ENCODE measurements at places on chromosomes 11 and 22.

DNA sequence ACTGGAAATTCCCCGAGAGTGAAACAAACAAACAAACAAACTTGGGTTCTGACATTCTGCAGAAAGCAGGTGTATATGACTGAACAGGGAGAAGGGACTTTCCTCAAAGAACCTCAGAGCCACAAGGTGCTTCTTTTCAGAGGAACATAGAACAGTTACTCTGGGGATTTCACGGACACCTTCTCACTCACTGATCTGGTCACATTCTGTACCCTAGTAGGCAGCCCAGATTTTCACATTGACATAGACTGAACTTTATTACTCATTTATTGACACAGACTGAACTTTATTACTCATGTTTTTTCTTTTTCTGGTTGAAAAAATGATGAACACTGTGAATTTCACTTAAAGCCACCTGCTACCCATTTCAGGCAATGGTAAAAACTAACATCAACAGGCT, 263.0 kb downstream of the OPCML start:
- no peak for DNase-seq

GRCh38 chr11:6900327-6900999, 8.2 kb upstream of the OR2D2 start:
- DNase-seq: no peak

- DNase-seq: no peak
Measured at GRCh38 chr11:70833011-70833410, 419.4 kb downstream of the SHANK2 start.

- DNase-seq: no peak
Measured at GRCh38 chr22:41676134-41676533, 12.5 kb downstream of the SNU13 start.

DNA sequence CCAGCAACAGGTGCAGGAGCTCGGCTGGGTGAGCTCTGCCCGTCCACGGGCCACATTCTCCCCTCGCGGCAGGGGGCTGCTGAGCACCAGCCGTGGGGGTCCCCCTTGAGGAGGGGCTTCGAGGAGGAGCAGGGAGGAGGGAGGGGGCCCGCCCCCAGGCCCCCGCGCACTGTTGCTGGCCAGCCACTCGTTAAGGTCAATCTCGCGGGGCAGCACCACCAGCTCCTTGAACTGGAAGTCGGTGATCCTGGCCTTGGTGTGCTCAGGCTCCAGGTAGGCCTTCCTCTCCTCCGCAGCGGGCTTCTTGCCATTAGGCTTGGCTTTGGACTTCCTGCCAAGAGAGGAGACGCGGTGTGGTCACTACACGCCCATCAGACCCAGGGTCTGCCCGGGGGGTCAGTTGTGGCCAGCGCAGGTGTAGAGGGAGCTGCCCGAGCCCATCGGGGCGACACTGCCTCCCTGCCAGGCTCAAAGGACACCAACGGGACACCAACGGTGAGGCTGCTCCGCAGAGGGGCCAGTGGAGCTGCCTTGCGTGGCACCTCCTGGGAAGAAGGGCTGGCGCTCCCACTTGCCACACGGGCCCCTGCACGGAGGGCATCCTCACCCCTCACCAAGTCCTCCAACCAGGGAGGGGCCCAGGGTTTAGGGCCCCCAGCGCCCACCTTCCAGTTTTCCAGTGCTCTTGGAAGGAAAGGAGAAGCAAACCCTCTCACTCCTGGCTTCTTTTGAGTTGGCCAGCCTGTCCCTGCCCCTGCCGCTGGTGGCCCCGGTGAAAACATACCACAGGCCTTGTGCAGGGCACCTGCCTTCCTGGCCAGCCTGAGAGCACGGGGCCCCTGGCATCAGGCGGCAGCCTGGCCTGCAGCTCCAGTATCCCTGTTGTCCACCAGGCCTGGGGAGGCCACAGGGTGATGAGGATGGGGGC, 5.8 kb downstream of the MOB2 start:
- DNase-seq: no peak

DNA sequence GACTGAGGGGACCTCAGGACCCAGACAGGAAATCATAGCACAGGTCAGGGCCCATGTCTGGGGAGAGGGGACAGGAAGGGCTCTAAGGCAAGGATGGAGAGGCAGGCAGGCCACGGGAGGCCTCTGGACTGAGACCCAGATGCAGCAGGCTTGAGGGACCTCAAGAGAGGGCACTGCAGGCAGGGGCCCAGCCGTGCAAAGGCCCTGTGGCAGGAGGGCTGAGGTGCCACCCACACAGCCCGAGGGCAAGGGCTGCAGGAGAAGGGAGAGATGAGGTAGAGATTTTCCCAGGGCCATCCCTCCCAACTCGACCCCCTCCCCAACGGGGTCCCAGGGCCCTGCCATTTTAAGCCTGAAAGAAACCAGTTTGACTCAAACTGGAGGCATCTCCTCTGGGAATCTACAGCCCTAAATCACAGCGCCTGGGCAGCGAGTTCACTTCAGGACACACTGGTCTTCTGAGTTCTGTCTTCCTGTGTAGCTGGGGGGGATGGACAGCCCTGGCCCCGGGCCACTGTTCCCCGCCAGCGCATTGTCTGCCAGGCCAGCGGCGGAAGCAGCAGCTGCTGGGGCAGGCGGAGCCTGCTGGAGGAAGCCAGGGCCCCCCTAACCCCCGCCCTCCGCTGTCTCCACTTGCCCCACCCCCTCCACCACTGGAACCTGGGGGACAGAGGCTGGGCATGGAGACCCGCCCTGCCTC, 20.3 kb upstream of the WNT7B start:
- no peak for DNase-seq

DNA sequence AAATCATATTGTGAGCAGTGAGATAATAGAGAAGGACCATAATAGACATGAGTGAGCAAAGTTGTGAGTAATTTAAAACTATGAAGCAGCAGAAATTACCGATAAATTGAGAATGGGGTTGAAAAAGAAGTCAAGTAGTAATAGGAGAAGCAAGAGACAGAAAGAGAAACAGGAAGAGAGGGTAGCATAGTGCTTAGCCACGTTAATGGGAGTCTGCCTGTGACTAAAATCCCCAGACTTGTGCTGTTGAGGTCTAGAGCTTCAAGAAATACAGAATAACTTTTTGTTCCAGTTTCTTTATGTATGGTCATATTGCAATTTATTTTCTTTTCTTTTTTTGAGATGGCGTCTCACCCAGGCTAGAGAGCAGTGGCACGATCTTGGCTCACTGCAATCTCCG, 368.7 kb downstream of the METTL15 start:
- DNase-seq: no peak

DNA sequence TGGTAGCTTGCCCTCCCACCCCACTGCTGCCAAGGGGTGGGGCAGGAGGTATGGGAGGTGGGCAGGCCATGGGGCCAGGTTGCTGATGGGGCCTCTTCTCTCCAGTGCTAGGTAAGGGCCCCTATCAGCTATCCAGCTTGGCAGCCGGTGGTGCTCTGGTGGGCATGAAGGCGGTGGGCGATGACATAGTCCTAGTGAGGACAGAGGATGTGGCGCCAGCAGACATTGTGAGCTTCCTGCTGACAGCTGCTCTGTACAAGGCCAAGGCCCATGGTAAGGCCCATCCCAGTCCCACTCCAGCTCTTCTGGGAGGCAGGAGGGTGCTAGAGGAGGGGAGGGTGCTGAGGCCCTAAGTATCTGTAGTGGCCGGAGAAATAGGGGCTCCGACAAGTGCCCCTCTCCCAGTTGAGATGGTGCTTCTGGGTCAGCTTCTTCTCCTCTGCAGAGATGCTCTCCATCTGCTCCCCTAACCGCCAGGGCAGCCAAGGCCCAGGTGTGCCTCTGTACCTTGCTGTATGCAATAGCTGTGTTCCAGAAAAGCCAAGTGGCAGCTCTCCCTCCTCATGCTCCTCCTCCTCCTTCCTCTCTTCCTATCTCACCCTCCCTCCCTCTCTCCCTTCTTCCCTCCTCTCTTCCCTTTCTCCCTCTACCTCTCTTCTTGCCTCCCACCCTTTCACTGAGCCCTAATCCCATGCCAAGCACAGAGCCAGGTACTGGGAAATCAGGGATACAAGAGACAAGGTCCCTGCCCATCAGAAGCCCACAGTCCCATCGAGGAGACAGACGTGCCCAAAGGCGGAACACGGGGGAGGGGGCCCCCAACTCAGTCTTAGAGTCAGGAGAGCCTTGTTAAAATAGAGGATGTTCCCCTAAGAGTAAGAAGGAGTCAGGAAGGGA, 55.3 kb downstream of the OTOG start:
- no peak for DNase-seq

DNA sequence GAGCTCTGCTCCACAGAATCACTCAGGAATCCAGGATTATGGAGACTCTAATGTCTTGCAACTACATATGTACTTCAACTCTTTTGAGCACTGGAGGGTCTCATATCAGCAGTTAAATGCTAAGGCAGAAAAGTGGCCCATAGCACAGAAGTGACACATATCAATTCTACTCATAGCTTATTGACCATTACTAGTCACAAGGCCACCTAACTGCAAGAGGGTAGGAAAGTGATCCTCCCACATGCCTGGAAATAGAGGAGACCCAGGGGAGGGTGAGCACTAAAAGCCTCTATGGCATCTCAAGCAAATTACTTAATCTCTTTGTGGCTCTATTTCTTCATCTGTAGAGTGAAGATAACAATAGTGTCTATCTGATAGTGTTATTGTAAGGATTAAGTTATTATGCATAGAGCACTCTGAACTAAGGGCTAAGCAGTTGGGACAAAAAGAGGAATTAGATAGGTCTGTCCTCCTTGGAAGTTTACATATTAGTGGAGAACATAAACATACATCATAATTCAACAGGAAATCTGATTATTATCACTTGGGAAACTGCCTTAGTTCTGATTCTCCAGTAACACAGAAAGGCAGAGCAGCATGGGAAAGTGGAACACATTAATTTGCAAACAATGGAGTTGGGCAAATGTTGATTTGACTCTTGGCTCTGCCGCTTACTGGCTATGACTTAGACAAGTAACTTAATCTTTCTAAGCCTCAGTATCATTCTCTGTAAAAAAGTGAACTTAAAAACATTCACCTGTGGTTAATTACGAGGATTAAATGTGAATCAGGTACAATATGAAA, 25.1 kb upstream of the USP47 start:
- no peak for DNase-seq

- DNase-seq: no peak
Measured at GRCh38 chr11:86737737-86738136, 62.6 kb upstream of the PRSS23 start.
